Endothelial cell of umbilical vein (primary cell): ENCODE measurements at places on chromosomes 3 and 15. TPM values are rescaled to one million over a fixed set of nuclear protein-coding genes. Genes with fewer than 3 reads are reported as not detected.

Gene DGKG
- not detected in 2 replicates for total RNA-seq

Gene STX19
- total RNA-seq, result not detected in 2 replicates

Gene DOCK3
- total RNA-seq, result 0.13 and 0.16 TPM in 2 replicates

DNA sequence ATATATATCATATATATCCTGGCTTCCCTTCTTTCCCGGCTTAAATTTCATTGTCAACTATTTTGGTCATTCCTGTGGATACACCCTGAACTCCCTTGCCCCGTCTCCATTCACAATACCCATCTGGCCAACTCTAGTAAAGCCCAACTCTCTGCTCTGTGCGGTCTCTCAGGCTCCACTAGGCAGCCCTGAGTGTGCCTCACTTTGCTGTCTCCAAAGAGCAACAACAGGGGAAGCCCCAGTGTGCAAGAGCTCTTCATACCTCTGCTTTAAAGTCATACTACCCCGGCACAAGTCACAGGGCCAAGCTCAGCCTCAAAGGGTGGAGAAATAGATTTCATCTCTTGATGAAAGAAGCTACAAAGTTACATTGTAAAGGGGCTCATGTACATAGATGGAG is 18.9 kb upstream of the FEM1B start:
- no peak for DNase-seq

GRCh38 chr3:104437891-104438290 is 928.8 kb upstream of the ALCAM start:
- no peak for DNase-seq

GRCh38 chr15:68407886-68408881 is 23.8 kb downstream of the ITGA11 start:
- DNase-seq, result no peak

- peak; percentile 17 for DNase-seq
Observed at GRCh38 chr3:56880720-56881575, 79.2 kb upstream of the ARHGEF3 start.

Gene STARD5
- 0.32 and 2.2 TPM in 2 replicates for total RNA-seq

GRCh38 chr3:158419820-158420653 is 151.0 kb upstream of the MLF1 start:
- DNase-seq, result no peak

Gene ITGA11
- 0.18 and 0.58 TPM in 2 replicates for total RNA-seq

- peak; percentile 94 for DNase-seq
Observed at GRCh38 chr15:59299929-59300617, 72.6 kb downstream of the MYO1E start.

DNA sequence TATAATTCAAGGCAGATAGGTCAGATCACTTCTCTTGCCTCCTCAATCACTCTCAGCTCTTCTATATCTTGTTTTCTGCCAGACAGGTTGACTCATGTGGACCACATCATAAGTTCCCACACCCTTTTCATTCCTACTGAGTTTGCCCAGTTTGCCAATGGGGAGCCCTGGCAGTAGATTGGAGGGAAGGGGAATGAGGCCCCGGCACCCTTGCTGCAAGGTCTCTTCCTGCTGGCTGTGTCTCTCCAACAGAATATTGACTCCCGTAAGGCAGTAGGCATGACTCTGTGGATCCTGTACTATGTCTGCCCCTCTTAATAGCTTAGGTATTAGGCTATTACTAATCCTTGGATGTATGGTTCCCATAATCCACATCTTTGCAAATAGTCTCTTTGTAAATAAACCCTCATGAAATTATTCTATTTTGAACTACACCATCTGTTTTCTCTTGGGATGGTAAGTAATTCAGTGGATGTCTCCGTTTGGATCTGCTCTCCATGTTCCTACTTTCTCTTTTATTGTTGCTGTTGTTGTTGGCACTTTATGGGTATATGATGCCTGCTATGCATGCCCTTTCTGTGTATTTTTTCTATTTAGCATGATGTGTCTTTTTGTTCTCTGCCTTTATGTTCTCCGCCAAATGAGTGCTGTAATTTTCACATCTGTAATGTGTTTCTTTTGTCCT is 65.5 kb upstream of the DCBLD2 start:
- peak; percentile 32 for DNase-seq

Gene CCR8
- not detected in 2 replicates for total RNA-seq

- peak; percentile 55 for DNase-seq
Observed at GRCh38 chr3:30644615-30645014, 38.2 kb downstream of the TGFBR2 start.

Gene CHRNB4
- not detected in 2 replicates for total RNA-seq

GRCh38 chr3:141939759-141940158 is 63.3 kb downstream of the ATP1B3 start:
- no peak for DNase-seq

DNA sequence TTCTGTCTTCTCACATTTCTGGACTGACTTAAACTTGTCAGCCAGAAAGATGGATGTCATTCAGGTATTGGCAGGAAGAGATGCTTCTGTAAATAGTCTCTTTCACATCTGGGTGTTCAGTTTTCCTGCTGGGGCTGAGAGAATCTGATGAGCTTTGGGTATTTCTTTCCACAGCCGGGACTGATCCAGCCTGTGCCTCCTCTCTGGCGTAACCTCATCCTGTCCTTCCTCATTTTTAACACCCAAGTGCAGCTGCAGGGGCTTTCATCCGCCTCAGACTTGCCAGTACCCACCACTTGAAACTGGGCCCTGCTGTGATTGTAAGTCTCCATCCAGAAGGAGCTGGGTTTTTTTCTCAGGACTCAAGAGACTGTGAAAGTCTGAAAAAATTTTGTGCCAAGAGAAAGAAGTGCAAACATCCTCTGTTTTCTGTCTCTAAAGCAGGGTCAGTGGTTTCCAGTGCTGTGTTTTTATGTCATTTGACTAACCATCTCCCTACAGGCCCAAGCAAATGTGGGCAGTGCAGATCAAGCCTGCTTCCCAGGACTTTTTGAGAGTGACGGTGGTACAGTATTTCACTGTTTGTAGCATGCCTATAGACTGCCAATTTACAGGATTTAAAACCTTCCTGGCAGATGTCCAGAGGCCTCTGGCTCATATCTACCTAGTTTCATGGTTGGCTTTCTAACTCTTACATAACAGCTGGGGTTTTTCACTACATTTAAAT is 342.7 kb downstream of the PTPRG start:
- DNase-seq, result peak; percentile 34

Gene ZNF592
- total RNA-seq, result 21.1 and 22.3 TPM in 2 replicates

DNA sequence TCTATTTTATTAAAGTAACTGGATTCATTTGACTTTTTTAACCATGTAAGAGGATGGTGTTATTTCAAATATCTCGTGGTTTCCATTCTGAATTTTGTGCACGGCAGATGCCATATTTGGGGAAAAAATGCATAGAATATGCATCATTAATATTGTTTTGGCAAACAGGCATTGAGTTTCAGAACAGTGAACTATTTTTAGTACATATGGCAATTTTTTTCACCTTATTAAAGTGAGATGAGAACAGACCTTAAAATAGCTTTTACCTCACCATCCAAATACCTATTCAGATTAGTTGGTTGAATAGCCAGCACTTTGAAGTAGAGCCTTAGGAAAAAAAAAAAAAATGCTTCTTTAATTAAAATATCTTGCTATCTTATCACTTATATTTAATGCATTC is 117.3 kb upstream of the FLNB start:
- no peak for DNase-seq
